GM19239 (cell line): ENCODE measurements at places on chromosomes 5 and 9.

DNA sequence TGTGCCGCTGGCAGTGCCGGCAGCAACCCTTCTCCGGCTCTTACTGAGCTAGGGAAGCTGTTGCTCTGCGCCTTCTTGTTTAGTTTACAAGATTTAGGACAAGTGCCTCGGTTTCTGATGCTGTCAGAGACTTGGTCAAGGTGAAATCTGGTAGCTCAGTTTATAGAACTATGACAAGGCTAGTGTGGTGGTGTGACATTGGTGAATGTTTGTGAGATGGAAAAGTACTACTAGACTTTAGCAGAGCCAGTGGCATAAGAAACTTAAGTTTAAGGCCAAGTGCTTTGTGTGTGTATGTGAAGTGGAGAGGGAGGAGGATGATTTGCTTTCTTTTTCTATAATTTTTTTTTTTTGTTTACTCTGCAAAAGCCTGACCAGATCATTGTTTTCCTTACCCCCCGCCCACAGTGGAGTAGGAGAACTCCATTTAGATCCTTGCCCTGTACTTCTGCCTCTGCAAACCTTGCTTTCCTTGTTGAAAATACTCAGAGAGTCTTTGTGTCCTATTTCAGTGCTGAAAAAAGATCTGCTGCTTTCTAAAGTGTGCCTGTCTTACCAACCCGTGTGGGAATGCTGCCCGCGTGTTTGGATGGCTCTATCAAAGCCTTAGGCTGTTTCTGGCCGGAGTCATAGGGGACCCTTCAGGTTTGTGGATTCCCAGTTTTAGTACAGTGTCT, 75.9 kb downstream of the TRIO start:
- no peak for DNase-seq

DNA sequence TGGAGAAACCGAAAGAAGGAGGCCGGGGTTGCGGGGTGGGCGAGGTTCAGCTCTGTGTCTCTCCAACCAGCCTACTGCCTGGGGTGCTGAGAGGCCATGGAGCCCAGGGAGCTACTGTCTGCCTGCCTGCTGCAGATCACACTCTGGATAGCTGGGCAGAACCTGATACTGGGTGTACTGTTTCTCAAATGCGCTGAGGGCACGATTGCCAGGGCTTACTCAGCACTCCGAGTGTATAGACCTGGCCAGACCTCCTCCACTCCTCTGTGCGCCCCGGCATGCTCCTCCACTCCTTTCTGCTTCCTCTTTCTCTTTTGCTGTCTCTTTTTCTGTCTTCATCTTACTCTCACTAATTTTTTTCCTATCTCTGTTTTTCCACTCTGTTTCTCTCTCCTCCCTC, 215.1 kb downstream of the PAPPA start:
- no peak for DNase-seq

- DNase-seq: no peak
Measured at GRCh38 chr5:163760498-163760897, 255.1 kb downstream of the MAT2B start.

- no peak for DNase-seq
Measured at GRCh38 chr9:116844621-116845020, 157.5 kb downstream of the TRIM32 start.

DNA sequence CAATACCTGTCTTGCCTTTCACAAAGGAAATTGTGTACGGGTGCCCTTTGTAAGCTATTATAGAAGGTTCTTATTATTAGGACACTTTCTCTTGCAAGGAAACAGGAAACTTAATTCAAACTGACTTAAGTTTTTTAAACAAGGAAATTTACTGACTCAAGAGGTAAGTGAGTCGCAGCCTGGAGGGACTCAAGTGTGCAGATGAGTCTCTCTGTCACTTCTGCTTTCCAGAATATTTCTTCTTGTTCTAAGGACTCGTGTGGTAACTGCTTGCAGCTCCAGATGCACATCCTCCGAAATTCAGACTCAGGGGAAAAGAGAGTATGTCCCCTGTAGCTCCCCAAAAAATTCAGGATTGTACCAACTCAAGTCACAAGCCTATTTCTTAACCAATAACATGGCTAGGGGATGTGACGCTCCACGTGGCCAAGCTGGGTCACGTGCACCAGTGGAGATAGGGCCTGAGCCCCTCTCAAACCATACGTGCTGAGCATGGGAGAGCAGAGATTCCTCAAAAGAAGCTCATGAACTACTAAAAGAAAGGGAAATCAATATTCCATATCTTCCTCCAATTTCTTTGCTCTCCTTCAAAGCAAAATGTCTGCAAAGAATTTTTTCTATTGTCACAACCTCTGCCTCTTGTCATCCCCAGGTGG, 49.2 kb upstream of the ERCC6L2 start:
- no peak for DNase-seq

DNA sequence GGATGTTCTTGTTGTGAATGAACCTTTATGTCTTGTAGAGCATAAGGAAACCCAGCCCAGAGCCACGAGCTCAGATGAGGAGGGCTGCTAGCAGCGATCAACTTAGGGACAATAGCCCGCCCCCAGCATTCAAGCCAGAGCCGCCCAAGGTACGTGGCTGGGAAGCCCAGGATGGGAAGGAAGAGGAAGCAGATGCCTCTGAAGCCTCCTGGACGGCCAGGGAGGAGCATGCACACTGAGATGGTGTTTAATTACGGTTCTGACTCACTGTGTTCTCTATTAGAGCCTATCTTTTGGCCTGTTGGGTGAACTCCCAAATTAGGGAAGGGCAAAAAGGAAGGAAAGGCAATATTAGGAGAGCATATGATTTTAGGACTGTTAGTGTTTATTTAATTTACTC, 75.3 kb downstream of the TJP2 start:
- no peak for DNase-seq

GRCh38 chr5:159149085-159149484, 49.4 kb upstream of the EBF1 start:
- no peak for DNase-seq
